ENCODE measurements at places on chromosomes 6 and 20.

- DNase-seq, result no peak
Observed at GRCh38 chr6:9985481-9985880, 429.4 kb downstream of the TFAP2A start.

DNA sequence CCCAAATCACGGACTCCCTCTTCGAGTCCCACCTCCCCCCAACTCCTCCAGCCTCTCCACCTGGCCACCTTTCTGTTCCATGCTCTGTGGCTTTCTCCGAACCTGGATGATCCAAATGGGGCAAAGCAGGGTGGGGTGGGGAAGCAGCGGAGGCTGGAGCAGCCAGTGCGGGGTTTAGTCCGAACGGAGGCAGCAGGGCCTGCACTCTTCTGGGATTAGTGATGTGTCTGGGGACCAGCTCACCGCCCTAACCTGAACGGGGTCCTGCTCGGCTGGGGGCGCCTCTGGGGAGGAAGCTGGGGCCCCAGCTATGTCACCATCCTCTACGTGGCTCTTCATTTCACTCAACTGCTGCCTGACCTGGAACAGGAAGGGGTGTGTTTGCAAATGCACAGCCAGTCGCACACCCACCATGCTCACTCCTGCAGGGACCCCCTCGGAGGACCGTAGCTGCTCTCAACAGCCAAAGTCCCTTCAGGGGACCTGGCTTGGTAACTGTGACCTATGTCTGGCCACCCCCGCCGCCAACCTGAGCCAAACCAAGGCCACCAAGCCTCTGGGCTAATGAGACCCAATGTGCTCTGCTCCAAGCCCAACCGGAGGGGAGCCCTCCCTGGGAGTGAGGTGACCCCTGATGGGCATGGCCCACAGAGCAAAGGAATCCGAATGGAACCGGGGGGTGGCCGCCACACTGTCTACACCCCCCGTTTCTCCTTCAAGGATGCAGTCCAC is 46.8 kb downstream of the DSTN start:
- DNase-seq, result no peak

DNA sequence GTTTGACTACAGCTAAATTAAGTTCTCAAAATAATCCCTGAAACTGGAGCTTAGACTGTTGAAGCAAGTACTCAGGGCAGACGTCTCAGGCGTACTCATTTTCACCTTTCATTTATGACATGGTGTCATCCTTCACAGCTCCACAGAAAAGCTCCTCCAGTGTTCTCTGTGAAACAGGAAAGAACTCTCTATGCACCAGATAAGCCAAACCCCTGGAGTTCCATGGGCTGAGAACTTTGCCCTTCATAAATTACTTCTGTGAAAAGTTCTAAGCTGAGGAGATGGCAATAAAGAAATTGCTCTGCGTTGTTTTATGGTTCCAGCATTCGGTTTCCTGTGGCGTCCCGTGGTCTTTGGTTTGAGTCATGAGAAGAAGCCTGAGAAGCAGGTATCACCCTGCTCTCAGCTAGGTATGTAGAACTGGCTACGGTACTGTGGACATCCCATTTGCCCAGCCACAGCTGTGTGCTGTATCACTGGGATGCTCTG is 20.2 kb upstream of the RREB1 start:
- no peak for DNase-seq

DNA sequence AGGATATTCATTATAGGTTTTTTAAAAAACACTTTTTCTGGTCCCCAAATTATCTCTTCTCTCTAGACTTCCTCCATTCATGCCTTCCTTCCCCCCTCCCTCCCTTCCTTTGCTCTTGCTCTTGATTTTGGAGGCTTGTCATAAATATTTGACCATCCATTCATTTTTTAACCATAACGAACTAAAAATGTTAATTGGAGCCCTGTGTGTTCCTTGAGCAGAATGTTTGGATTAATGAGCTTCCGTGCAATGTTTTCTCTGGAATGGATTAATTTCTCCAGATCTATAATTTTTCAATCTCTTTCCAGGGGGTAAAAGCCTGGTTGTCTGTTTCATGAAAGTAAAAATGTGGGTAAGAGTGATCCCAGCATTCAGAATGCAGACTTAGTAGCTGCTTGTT is 155.5 kb downstream of the ESR1 start:
- DNase-seq, result no peak

DNA sequence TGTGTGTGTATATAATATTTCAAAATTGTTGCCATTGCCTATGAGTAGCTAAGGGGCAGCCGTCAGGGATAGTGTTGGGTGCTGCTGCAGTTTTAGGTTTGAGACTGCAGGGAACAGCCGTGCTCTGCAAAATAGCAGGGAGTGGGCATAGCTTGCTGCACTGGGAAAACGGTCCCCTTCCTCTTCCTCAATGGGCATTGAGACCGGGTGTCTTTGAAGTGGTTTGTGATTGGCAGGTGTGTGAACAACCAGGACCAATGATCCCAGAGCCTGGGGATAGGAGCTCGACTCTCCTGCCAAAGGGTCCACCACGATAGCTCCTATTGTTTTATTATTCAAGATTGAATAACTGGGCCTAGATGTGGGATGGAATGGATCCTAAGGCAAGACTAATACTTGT is 5.1 kb upstream of the EBF4 start:
- DNase-seq, result no peak

GRCh38 chr6:154891901-154892300 is 103.2 kb upstream of the TIAM2 start:
- DNase-seq, result no peak

DNA sequence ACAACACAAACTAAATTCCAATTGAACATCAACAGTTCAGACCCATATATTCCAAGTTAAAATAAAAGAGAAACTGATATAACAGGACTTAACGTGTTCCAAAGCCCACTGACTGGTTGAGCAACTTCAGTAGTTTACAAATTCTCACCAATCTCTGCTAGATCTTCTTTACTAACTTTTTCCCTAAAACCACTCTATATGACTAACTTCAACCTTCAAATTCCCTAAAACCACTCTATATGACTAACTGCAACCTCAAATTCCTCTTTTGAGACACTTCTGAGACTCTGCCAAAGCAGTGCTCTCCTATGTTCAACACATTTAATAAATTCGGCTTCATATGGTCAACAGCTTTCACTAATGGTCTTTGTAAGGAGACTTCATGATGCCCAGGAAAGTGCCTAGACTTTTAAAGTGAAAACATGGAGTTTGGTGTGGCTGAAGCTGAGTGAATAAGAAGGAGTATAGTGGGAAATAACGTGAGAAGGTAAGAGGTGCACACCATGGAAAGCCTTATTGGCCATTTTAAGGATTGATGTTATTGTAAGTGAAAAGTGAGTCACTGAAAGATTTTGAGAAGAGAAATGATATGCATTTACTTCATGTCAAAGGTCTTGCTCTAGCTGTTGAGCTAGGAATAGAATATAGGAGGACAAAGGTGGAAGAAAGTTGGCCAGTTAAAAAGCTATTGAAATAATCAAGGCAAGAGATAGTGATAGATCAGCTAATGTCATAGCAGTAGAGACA is 134.0 kb upstream of the HCRTR2 start:
- no peak for DNase-seq

DNA sequence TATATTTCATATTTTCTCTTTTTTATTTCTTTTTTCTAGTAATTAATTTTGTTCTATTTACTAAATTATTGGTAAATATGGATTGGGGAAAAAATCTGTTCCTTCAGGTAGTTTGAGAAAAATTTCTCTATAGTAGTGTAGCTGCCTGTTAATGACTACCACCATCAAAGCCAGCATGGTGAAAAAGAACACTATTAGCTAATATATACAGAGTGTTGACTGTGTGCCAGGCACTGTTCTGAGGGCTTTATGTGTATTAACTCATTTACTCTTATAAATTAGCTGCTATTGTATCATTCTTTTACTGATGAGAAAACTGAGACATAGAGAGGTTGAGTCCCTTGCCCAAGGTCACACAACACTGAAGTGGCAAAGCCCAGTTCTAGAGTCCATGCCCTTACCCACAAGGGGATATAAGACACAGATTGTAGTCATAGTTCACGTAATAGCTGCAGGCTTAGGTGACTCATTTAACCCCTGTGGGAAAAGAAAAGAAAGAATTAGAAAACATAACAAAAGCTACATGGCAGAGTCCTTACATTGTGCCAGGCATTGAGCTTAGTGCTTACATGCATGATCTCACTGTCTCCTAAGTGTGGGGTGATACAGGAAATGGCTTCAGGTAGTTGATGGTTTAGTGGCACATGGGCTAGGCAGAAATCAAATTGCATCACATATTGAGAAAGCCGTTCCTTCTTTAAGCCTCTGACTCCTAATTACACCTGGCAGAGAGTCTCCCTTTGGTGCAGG is 12.2 kb upstream of the AKIRIN2 start:
- DNase-seq, result no peak

DNA sequence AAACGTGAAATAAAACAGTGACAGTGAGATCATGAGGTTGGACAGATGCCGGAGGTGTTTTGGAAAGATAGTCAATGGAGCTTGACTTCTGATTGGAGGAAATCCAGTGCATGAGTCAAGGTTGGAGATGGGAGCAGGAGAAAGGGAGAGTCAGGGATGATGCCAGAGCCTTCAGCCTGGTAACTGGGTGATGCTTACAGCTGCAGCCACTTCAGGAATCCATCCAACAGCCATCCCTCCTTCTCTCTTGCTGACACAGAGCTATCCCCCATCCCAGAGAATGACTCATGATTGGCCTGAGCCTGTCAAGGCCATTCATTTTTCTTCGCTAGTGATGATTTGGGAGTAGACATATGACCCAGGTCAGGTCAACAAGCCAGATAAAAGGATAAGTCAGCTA is 112.8 kb downstream of the SAMD5 start:
- no peak for DNase-seq

DNA sequence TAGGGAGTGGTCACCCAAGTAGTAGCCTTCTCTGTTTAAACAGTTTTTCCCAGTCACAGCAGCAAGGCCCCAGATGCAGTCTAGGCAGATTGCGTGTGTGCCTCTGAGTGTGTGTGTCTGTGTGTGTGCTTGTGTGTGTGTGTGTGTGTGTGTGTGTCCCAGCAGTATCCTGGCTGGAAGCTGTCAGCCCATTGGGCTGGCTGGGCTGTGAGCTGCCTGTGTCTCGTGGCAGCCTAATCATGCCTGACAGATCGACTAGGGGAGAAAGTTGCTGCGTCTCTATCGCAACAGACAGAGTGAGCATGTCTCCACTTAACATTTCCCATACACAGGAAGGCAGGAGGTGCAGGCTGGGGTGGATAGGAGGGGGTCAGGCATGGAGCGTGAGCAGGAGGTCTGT is 42.9 kb upstream of the LRFN2 start:
- DNase-seq, result no peak

DNA sequence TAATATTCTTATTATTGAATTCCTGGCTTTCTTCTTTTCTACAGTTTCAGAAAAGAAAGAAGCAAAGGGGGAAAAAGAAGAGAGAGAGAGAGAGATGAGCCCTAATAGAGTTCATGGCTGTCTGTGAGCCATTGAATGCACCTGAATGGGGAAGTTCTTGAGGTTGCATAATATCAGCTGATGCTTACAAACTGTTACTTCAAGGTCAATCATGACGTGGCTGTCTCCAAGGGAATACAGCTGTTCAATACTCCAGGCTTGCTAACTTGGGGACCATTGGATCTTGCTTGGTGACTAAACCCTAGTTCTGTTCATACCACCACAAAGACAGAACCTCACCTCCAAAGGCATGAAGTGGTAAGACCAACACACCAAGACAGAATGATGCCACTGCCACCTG is 180.4 kb downstream of the ADGRG6 start:
- no peak for DNase-seq

Data from endothelial cell (in vitro differentiated cells).